ENCODE measurements at places on chromosomes 7 and 10.

GRCh38 chr10:5816170-5816569 lies 2.9 kb upstream of the GDI2 start:
- DNase-seq = no peak

DNA sequence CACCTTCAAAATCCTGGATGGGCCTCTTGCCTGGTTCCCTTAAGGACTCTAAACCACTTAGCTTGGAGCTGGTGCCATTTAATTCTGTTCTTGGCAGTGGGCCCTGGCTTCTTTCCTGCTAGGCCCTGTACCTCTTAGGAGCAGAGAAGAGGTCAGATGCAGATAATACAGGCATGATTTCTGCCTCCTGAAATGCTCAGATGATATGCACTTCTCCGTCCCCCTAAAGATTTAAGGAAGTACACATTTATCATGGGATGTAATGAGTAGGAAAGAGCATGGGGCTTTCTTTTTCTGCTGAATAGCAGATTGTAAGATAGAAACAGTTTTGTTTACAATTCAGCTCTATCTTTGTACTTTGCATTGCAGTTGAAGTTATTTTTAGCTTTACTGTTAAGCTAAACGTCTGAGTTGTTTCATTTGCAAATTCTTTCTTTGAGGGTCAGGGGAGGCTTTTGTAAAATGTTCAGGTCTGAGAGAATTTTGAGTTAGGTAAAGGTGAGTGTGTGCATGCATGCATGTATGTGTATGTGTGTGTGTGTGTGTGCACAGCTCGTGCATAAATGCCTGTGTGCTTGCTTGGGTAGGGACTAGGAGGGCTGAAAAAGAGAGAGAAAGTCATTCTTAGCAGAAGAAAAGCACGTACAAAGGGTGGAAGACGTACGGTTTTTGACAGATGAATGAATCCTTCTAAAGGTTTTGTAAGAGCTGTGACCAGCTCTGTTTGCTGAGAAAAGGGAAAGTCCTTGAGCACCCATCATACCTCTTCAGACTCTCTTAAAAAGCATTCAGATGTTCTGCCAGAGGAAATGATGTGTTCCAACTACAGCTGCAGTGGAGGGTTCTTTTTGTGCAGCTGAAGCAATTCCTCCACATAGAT lies 364.2 kb downstream of the AUTS2 start:
- DNase-seq = no peak

- no peak for DNase-seq
These were observed 80.9 kb downstream of the SORBS1 start for GRCh38 chr10:95480102-95480900.

GRCh38 chr10:71234004-71234894 lies 21.9 kb downstream of the UNC5B start:
- no peak for DNase-seq

DNA sequence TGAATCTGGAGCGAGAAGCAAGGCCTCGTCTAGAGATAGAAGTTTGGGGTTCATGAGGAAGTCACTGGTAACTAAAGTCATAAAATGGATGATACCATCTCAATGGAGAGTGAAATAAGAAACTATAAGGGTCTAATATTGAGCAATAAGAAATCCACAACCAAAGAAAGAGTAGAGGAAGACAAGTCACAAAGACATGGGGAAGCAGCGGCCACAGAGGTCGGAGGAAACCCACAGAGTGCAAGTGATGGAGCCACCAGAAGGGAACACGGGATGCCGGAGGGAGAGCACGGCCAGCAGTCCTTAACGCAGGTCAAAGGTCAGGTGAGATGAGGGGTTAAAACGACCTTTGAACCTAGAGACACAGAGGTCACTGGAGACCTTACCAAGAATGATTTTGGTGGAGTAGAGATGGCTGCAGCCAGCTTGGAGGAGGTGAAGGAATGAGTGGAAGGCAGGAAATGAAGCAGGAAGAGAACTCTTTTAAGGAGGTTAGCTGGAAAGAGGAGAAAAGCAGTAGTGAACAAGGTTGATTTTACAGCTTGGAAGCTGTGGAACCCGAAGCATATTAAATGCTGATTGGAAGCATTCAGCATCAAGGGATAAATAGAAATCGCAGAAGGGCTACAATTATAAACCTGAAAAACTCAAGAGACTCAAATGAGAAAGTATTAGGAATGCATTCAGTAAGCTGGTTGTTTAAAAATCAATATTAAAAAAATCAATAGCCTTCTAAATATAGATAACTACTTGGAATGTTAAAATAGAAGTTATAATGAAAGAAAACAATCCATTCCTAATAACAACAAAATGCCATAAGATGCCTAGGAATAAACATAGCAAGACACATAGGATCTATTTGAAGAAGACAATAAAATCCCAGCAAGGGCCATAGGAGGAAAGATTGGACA lies 93.7 kb downstream of the SVOPL start:
- DNase-seq = no peak

- DNase-seq = no peak
These were observed 20.9 kb upstream of the CYP3A43 start for GRCh38 chr7:99806839-99807478.

- DNase-seq = no peak
These were observed 20.3 kb upstream of the PPIA start for GRCh38 chr7:44776211-44776610.

GRCh38 chr7:23410446-23411183 lies 59.7 kb downstream of the IGF2BP3 start:
- DNase-seq = no peak

DNA sequence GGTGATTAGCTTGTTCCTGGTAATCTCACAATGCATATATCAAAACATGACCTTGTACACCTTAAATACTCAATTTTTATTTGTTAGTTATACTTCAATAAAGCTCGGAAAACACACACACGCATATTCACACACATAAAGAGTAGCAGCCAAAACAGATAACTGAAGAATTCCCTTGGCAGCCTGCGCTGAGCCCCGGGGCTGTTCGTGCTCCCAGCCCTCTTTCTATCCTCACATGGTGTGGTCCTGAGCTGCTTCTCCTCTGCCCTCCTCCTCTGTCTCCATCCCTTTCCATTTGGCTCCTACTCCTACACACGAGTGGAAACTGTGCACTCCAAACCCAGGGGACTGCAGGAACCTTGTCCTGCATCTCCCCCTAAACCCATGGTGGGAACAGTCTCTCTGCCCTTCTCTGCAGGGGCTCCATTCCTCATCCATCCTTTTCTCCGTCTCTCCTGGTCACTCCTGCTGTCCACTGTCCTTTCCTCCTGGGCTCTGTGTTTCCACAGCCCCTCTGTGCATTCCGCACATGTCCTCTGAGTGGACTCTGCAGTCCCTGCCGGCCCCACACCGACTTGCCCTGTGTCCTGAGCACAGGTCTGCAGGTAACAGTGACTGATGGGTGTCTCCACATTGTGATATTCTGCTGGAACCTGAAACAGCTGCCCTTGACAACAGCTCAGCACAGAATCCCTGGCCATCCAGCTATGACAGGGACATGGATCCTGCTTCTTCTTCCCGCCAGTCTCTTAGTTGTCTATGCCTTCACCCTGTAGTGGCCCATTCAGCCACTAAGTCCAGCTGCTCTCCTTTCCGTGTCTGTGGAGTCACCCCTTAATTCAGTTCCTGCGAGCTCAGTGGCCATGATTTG lies 216.8 kb upstream of the ZNF32 start:
- DNase-seq = peak; percentile 16

- DNase-seq = peak; percentile 92
These were observed 26.0 kb upstream of the MALSU1 start for GRCh38 chr7:23273141-23273599.

DNA sequence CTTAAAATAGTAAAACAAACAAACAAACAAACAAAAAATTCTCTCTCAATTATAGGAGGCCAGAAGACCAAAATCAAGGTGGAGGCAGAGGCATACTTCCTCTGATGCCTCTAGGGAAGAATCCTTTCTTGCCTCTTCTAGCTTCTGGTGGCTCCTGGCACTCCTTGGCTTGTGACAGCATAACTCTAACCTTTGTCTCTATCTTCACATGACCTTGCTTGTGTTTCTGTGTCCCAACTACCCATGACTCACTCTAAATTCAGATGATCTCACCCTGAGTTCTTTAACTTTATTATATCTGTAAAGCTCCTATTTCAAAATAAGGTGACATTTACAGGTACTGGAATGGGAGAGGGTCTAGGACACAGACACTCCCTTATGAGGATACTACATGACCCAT lies 88.3 kb upstream of the ANTXRL start:
- no peak for DNase-seq

DNA sequence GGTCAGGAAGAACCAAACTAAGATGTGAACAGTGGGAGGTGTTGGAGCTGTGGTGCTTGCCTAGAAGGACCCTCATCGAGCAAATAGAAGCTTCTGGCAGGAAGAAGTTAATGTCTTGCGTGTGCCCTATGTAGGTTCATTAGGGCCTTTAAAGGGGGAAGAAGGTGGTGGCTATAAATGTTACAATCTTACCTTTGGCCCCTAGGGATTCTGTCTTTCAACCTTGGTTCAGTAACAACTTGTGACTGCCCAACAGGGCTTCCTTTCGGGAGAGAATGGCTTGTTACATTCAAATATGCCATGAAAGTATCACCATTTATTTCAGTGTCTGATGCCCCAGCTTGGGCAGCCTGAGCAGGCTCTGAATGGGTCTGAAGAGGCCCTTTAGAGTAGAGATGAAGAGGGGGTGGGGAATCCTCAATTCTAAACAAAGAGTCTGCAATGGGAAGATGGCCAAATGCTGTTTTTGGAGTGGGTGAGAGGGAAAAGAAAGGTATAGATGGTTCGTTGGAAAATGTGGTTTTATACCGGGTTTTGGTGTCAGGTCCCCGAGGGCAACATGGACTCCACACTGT lies 108.0 kb downstream of the TCF7L2 start:
- DNase-seq = no peak

- DNase-seq = no peak
These were observed 8.8 kb downstream of the ACADSB start for GRCh38 chr10:123017421-123018165.

DNA sequence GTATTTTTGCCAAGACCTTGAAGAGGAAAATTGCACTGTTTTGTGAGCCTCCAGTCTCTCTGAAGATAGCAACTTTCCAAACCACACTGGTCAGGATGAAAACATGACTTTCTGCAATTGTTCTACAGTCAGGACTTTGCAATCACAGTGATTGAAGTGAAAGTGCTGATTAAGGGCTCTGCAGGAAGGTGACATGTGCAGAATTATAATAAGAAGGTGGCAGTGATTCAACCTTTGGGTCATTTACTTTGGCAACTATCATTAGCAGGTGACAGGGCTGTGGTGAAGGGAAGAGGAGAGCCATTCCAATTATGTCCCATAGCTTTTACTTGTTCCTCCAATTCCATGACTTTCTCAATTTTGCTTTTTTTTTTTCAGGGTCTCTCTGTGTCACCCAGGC lies 350.0 kb upstream of the FZD8 start:
- no peak for DNase-seq

DNA sequence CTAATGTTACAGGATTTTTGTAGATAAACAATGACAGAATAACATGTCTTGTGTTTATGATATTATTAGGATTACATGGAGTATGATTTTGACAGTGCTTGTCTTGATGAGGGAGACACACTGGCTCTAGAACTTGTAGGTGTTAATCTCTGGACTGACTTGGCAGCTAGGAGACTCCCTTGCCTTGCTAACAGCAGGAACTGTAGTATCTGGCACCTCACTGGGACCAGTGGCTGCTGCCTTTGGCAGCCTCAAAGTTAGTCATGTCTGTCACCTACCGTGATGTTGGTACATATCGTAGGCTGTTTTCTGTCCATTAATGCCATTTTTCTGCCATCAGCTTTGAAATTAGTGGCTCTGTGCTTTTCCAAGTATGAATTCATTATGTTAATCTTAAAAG lies 261.5 kb downstream of the CDK14 start:
- no peak for DNase-seq

DNA sequence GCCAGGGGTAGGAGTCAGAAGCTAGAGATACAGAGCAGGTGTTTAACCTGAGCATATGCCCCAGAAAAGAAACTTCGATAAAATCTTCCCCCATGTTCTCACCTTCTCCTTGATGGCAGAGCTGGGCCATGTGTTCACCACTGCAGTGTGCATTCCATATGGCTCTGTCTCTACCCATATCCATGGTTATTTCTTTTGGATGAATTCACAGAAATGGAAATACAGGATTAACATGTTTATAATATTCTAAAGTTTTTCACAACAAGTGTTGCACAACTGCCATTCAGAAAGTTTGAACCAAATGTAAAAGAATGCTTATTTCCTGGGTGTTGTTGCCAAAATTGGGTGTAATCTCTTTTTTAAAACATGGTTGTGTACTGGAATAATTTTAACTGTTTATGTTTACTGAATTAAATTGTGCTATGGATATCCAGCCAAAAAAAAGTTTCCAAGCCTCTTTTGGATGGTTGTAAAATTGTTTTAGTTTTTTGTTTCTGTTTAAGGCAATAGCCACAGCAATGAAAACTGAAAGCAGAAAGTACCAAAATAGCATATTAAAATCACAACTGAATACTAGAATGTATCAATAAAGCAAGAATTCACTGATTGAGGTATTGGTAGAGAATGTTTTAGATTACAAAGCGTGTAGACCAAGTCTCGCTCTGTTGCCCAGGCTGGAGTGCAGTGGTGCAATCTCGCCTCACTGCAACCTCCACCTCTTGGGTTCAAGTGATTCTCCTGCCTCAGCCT lies 19.9 kb upstream of the CCNY start:
- no peak for DNase-seq

DNA sequence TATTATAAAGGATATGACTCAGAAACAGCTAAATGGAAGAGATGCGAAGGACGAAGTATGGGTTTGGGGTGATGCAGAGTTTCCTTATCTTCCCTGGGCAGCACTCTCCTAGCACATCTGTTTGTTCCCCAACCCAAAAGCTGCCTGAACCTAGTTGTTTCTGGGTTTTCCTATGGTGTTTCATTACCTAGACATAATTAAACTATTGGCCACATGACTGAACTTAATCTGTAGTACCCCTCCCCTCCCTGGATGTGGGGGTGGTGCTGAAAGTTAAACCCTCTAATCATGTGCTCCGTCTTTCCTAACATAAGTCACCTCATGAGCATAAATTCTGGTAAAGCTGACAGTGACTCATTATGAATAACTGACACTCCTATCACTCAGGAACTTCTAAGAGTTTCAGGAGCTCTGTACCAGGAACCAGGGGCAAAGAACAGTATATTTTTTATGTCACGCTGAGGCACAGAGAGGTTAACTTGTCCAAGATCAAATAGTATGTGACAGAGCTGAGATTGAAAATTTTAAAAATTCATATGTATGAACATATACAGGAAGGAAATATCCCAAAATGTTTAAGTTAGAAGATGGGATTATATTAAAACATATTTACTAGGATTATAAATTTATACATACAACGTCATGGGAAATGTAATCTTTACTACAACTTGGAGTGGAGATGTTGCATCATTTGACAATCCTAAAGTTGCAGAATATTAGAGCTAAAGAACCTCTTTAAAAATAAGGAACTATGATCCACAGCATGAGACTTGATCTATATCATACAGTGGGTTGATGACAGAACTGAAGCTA lies 4.8 kb downstream of the STRIP2 start:
- DNase-seq = no peak

- DNase-seq = no peak
These were observed 178.6 kb downstream of the CDK14 start for GRCh38 chr7:90774706-90775105.

GRCh38 chr7:37674531-37674930 lies 9.0 kb upstream of the GPR141 start:
- no peak for DNase-seq
